ENCODE measurements at places on chromosomes 1 and 21.

- DNase-seq, result no peak
These were observed 25.1 kb upstream of the B3GALT2 start for GRCh38 chr1:193211539-193211938.

GRCh38 chr1:18166929-18167328 lies 59.3 kb downstream of the IGSF21 start:
- DNase-seq, result no peak

GRCh38 chr1:31936278-31936980 lies 1.7 kb downstream of the PTP4A2 start:
- peak; percentile 32 for DNase-seq

DNA sequence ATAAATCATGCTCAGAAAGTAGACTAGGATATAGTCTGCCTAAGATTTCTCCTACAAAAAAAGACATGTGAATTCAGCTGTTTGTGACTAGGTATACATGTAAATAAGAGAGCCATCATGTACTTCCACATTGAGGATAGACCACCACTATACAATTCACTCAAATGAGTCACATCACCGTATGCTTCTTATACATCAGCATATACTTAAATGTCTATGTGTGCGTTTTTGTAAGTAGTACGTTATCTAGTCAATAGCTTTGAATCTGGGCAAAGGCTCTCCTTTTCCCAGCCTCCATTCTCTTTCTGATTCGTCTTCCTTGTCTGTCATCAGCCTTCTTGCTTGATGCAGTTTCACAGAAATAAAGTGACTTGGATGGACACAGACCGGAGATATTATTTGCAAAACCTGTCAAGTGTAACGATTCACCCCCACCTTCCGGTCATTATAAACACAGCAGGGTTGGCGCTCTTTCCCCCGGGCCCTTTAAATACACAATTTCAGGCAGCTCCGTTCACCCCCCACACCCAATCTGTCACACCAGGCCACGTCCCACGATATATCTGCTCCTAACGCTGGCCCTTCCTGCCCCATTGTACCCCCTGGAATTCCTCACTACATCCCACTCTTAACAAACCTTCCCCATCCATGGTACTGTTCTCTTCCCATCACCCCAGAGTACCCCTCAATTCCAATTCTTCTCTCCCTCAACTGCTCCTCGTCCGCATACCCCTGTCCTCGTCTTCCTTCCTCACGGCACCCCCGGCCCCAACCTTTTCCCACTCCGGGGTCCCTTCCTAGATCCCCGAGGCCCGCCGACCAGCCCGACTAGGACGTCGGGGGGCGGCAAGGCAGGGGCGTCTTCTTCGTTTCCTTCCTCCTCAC lies 636 bp downstream of the VAMP4 start:
- DNase-seq, result peak; percentile 52

GRCh38 chr1:53091841-53092645 lies 30.0 kb downstream of the PODN start:
- DNase-seq, result no peak

DNA sequence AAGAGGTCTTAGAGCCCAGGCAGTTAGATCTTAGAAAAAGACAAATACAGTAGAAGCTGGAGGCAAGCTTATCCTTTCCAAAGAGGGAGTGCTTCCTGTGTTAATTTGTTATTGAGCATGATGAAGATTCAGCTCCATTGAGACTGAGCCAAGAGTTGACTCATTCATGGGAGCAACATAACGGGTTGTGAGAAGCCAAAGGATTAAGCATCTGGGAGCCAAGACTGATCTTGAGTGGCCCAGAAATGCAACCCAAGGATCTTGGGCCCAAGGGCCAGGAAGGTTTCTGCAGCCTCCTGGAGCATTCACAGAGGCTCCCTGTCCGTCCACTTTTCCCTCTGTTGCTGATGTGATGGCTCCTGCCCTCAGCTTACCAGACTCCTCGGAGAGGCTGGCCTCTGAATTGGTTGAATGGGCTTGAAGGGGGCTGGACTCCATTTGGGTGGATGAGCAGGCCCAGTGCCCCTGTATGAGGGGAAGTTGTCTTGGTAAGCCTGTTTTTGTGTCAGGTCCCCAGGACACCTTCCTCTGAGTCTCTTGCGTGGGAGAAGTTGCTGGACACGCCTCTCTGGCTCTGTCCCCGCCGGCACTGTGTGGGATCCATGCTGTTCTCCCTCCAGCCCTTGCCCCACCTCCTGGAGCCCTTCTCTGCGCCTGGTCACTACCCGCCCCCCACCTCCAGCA lies 42.4 kb downstream of the PDE9A start:
- DNase-seq, result no peak

DNA sequence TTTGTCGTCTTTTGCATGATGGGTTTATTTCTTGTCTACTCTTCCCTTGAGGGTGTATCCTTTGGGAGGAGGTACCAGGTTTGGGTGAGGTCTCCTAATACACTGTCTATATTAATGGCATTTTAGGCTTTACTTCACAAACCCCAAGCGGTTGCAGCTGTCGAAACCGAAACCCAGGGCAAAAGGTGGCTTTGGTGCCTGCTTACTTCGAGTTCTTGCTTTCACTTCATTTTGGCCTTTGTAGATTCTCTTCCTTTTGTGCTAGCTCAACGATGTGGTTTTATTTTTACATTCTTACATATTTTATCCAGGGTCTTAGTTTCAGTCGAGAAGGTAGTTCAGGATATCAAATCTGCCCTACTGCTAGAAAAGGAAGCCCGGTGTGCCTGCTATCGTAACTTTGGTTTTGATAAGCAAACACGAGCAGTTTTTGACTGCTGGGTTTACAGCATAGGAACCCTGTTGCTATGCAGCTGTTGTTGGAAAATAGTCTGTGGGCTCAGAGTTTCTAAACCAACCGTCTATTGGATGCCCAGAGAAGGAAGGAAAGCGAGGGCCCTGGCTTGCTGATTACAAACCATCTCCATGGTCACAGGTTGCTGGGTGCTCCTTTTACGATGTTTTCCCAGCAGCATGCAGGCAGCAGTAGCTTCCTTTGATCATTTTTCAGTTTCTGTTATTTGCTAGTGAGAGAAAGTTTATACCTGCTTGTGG lies 9.8 kb upstream of the TSPAN2 start:
- DNase-seq, result peak; percentile 41

- DNase-seq, result peak; percentile 66
These were observed 39.1 kb upstream of the ENAH start for GRCh38 chr1:225691861-225692516.

DNA sequence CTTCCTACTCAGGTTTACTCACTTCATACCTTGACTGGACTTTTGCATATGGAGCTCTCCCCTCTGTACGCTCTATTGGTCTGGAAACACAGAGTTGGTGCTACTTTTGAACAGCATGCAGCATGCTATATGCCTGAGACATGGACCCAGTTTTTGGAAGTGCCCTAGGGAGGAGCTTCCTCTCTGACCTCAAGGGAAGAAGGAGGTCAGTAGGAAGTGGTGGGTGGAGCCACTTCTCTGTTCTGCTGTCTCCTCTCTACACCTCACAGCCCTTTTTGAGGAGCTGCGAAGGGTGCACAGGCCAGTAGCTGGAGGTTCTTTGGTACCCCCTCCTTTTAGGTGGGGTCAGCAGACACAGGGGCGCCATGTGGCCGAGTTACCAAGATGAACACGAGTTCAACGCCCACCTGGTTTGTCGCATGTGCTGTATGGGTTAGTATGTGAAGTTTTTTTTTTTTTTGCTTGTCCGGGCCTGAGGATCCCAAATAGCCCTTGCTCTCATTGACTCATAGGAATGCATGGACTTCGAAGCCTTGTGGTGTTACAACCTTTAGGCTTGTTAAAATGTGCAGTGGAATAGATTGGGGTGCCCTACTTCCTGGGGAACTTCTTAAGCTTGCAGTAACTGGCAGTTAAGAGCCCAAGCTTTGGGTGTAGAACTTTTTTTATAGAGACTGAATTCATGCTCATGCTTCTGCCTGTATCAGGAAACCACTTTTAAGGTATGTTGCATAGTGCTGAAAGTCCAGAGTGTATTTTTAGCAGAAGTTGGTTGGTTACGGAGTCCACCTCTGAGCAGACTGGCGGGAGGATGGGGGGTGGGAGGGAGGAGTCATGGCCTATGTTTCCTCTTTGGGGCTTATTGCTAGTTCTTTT lies 10.7 kb downstream of the MACF1 start:
- DNase-seq, result no peak

GRCh38 chr1:22731924-22732720 lies 21.5 kb downstream of the EPHB2 start:
- no peak for DNase-seq

GRCh38 chr1:97082160-97082848 lies 360.7 kb downstream of the PTBP2 start:
- DNase-seq, result no peak

GRCh38 chr1:2125350-2126211 lies 69.0 kb downstream of the FAAP20 start:
- DNase-seq, result no peak

DNA sequence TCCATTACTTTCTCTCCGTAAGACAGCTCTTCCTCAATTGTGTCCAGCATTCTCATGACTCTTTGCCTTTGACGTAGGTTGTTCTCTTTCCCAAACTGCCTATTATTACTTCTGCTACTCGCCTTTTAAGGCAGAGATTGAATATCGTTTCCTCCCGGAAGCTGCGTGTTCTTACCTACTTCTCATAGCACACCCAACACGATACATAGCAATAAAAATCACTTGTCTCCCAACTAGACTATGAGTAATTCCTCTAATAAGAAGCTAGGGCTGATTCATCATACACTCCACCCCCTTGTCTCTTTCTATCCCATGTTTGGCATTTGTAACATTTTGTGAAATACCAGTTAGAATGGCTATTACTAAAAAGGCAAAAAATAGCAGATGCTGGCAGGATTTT lies 55.8 kb upstream of the SGIP1 start:
- no peak for DNase-seq

All from SW480 (cell line).